ENCODE measurements at places on chromosomes 2 and 18.

GRCh38 chr2:26136451-26136850 is 36.4 kb upstream of the GAREM2 start:
- DNase-seq = no peak

DNA sequence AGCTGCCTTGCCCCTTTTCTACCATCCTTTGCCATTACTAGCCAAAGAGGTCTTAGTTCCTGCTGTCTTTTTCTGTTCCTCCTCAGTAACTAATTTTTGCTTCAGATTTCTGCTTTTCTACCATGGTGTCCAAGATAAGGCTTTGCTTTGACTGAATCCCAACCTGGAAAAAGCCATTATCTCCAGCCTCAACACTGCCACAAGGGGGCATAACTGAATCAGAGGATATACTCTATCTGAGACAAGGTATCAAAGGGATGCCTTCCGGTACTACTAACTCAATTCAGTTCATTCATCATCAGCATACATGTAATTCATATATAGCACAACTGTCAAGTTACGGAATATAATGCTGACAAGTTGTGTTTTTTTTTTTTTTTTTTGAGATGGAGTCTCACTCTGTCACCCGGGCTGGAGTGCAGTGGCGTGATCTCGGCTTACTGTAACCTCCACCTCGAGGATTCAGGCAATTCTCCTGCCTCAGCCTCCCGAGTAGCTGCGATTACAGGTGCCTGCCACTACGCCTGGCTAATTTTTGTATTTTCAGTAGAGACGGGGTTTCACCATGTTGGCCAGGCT is 11.4 kb downstream of the OSGEPL1 start:
- DNase-seq = no peak

DNA sequence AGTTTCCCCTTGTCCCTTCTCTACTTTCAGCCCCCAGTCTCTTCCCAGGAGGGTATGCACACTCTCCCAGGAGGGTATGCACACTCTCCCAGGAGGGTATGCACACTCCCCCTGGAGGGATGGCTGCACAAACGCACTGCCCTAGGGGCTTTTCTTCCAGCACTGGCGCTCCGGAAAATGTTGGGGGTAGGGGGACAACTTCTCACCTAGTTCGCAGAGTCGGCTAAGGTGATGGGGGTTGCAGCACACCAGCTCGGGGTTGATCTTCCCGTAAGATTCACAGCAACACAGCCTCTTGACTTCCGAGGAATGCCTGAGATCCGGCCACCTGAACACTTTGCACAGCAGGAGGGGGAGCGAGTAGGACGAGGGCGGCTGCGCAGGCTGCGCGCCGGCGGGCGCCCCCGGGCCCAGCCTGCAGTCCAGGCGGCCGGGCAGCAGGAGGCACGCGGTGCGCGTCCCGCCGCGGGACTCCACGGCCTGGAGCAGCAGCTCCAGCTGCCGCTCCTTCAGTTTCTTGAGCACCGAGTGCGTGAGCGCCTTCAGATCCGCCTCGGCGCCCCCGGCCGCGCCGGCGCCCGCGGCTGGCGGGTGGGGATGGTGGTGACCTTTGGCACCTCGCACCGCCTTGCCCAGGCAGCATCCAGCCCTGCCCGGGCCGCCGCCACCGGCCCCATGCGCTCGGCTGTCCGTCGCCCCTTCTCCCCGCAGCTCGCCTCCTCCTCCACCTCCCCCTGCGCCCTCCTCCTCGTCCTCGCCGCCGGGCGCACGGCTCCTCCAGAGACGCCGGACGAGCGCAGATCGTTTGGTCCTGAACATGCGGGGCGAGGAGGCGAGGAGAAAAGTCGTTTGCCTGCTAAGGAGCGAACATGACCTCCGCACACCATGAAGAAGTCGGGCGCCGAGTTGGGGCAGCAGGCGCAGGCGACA is 894 bp downstream of the SMAD7 start:
- no peak for DNase-seq

- no peak for DNase-seq
These were observed 145.1 kb downstream of the ASB1 start for GRCh38 chr2:238571661-238572372.

DNA sequence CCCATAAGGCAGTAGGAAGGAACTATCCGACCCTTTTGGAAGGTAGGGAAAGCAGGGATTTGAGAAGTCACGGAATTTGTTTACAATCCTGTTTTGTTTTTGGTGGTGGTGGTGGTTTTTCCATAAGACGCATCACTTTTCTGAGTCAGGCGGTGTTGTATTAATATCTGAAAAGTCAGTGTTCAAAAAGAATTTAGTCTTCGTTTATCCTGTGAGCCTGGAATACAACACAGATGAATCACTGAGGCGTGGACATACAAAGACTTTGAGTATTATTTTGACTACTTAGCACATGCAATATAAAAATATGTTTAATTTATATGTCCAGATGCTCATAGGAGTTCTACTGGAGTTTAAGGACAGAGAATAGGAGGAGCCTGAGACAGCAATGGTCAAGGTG is 785 bp downstream of the ZNF892 start:
- DNase-seq = no peak

DNA sequence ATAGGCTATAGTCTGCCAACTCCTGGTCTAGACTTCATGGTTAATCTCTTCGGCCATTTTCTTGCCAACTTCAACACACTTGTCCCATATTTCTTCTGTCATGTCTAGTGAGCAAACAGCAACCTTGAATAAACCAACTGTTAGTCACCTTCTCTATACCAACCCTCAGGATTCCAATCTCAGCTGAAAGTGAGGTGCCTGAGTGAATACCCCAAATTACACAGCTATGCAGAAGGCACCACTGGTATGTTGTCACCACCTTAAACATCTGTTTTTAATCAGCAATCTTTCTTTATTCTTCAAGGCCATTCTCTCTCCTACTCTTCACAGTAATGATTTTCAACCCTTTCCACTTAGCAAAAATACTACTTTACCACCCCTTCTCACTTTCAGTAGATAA is 39.3 kb downstream of the THOC1 start:
- DNase-seq = no peak

- no peak for DNase-seq
These were observed 2.0 kb upstream of the CAPN14 start for GRCh38 chr2:31219131-31219969.

DNA sequence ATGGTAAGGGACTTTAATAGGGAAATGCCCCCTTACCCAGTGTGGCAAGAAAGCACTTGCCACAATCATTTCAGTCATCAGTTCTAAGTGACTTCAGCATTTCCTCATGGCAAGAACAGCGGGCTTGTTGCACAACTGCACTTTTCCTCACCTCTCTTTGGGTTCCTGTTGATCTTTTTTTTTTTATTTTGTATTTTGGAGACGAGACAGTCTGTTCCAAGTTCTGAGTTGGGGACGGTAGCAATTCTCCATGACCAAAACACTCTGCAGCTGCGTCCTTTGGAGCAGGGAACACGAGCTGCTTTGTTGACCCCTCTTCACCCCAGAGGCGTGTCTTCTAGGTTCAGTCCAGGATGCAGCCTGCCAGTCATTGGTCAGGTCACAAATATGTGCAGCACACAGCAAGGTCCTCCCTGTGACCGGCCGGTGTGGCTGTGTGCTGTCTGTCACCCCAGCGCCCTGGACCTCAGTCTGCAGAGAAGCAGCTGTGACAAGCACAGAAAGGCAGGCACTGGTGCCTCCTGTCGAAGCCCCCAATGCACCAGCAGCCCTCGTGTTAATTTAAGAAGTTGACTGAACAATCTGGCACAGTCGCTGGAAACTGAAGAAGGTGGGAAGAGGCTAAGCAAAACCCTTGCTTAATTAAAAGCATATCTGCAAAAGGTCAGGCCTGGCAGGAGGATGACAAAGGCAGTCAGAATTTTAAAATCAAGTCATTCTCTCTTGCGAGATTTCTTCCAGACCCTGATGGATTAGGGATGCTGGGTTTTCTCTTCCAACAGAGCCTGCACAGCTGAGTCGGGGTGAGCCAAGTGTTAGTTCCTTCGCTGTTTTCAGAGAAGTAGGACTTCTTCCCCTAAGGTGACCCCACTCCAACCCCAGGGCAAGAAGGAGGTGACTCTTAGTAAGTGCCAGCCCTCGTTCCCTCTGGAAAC is 96.7 kb upstream of the COPS8 start:
- DNase-seq = no peak

DNA sequence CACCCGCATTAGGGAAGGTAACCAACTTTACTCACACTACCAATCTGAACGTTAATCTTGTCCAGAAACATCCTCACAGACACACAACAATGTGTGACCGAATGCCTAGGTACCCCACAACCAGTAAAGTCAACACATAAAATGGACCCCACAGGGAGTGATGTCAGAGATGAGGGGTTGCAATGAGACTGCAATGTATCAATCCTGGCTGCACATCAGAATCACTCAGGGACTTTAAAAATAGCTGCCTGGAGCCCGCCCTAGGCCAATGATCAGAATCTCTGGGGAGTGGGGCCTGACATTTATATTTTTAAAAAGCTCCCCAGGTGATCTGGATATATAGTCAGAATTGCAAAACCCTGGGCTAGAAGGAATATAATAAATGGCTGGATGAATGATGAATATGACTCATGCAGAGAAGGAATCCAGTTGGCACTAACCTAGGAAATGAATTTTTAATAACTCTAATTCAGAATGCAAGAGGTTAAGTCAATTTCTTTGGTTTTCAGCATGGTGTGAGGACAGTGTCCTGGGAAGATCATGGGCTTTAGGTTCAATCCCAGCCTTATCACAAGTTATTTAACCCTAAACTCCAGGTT is 92.8 kb downstream of the COLEC12 start:
- no peak for DNase-seq

- DNase-seq = no peak
These were observed 84.2 kb upstream of the LAPTM4A start for GRCh38 chr2:20135631-20136050.

DNA sequence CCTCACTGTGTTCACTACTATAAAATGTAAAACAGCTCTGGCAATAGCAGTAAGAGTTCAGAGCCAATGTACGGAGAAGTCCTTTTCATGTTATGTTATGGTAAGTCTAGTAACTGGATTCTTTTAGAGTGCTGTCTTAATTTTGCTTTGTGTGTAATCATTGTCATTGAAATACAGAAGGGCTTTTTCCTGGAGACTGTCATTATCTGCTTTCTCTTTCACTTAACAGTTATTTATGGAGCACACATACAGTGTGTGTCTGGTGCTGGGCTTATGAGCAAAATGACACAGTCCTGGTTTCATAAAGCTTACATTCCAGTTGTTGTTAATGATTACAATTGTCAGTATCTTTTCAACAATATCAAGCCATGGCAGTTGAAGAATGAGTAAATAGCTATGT is 95.5 kb downstream of the CCDC102B start:
- no peak for DNase-seq

Measured in activated CD8-positive, alpha-beta memory T cell treated with anti-CD3 and anti-CD28 coated beads for 1 hour (primary cell).